ENCODE measurements at places on chromosomes 7 and 10.

DNA sequence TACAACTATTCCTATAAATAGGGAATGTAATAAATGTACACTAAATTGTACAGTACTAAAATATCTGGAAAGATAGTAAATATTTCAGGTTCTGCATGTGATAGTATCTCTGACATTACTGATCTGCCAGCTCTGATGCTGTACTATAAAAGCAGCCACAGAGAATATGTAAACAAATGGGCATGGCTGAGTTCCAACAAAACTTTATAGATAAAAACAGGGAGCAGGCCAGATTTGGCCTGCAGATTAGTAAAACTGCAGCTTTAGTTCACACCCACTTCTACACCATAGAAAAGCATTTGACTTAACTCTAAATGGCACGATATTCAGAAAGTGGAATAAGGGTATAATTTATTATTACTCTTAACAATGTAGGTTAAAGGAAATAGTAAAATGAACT, 18.8 kb upstream of the TLL2 start:
- DNase-seq: no peak

GRCh38 chr10:21002091-21002878, 105.2 kb upstream of the NEBL start:
- DNase-seq: no peak

DNA sequence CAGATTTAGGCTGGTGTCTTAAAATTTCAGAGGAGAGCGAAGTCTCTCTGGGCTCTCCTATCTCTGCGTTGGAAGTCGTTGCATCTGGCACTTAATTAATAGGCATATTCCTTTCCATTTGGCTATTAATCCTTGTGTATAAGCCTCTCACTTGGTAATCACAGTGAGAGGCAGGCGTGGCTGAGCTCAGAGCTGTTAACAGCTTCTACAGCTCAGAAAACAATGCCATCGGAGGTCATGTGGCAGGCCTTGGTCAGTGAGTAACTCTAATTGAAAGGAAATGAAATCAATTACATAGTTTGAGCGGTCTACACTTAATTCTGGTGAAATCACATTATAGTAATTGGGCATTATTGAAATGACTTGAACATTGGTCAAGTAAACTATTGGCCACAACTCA, 135.1 kb downstream of the DPY19L1 start:
- no peak for DNase-seq

DNA sequence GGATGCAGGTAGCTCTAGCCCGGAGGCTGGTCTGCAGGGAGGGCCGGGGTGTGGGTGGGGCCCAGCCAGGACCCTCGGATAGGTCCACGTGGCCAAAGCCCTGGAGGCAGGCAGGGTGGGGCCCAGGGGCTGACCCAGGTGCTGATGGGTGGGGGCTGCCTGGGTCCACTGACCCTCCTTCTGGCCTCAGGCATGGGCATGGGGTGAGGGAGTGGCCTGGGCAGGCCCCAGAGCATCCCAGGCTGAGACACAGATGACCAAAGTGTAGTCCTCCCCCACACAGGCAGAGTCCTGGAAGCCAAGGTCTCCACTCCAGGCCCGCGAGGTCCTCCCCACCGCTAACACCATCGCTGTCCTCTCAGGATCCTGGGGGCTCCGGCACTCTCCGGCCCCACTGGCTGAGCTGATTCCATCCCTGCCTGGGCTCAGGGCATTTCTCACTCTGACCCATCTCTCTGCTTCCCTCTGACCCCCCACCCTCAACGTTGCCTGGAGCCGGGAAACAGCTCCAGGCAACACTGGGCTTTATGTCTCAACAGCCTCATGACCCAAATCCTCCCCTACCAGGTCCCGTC, 20.7 kb upstream of the PPP2R2D start:
- DNase-seq: no peak

DNA sequence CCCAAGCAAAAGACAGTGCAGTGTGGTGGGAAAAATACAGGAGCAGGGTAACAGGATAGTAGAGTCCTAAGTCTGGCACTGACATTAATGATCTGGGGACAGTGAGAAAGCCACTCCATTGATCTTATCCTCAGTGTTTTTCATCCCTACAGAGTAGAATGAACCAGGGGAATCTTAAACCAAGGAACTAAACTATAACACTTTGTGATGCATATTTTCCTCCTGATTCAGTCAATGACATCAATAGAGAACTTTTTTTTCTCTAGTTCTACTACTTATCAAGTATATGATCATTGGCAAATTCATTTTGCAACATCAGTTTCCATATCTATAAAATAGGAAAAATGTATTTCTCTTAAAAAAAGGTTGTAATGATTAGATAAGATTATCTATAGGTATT, 151.1 kb downstream of the TMEM26 start:
- DNase-seq: no peak

DNA sequence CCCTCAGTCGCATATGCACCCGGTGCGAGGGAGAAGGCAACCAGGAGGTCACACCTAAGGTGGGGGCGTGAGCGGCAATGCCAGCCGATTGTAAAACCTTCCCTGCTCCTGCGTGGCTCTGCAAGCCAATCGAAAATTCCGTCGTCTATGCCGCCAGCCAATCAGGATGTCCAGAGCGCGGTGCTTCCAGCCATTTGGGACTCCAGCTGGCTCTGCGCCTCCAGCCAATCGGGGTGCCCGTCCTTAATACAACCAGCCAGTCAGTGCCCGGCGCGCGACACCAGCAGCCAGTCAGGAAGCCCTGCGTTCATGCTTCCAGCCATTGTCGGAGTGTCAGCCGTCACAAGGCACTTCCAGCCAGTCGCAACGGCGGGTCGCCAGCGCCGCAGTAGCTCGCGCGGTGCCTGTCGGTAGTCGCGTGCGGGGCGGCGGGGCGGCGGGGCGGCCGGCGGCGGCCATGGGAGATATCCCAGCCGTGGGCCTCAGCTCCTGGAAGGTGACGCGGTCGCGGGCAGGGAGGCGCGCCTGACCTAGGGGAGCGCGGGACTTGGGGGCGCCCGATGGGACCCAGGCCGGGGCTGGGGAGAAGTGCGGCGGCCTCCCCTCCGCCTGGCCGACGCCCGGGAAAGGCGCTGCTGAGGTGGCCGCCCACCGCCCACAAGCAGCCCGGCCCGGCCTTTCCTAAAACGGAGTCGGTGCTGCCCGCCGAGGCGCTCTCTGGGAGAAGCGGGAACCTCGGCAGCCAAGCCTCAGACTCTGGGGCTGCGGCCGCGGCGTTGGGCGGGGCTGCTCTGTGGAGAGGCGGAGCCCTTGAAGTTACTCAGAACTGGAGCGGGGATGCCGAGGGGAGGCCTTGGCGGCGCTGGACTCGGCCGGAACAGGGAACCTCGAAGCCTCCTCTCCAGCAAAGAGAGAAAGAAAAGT, at the start of gene AKR1E2:
Gene AKR1E2, plus strand, starts transcription at position 340 of the 924 bp plus-strand sequence. Its CDS starts 118 bp downstream, at position 458.
- peak; percentile 60 for DNase-seq

- DNase-seq: no peak
Measured at GRCh38 chr10:131788386-131788785, 112.4 kb upstream of the PPP2R2D start.

DNA sequence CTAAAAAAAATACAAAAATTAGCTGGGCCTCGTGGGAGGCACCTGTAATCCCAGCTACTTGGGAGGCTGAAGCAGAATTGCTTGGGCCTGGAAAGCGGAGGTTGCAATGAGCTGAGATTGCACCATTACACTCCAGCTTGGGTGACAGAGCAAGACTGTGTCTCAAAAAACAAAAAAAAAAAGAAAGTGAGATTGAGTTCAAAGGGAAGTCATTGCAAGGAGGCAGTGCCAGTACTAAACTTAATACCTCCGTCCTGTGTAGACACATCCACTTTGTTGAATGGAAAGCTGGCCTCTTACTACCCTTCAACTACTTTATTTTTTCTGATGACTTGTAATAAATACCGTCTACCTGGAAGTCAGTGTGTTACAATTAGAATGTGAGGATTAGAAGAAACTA, 31.0 kb downstream of the AHCYL2 start:
- no peak for DNase-seq

DNA sequence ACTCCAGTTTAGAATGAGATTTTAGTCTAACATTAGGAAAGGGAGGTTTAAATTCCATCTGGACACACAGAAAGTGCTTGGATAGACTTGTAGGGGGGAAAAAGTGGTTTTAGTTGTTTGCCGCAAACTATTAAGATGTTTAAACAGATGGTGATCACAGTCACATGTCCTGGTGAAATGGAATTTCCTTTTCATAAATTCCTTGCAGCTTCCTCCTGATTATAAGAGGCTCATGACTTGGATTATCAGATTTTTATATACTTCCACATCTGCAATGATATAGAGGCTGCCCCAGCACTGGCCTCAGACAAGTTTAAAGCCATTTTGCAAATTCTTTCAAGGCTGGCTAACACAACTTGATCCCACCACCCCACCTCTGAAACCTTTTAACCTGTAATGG, 106.4 kb upstream of the ARMC3 start:
- no peak for DNase-seq

DNA sequence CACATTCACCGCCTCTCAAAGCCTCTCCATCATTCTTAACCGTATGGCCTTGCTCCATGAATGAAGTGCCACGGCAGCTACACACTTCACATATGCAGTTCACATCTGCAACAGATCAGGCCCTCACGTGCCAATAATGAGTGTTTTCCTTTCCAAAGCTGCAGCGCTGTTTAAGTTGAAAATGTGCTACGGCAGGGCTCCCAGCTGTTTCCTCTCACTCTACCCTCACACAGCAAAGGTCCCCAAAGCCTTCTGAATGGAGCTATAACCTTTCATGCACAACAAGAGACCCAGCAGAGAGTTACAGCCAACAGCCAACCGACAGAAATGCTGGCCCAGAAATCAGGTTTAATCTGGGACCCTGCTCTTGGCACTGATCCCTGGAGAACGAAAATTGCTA, 236.1 kb downstream of the ELMO1 start:
- no peak for DNase-seq

GRCh38 chr10:79005126-79005810, 63.5 kb upstream of the ZMIZ1 start:
- no peak for DNase-seq

- DNase-seq: no peak
Measured at GRCh38 chr10:20624642-20625041, 272.5 kb downstream of the NEBL start.

GRCh38 chr10:3734111-3734510, 50.9 kb downstream of the KLF6 start:
- no peak for DNase-seq

DNA sequence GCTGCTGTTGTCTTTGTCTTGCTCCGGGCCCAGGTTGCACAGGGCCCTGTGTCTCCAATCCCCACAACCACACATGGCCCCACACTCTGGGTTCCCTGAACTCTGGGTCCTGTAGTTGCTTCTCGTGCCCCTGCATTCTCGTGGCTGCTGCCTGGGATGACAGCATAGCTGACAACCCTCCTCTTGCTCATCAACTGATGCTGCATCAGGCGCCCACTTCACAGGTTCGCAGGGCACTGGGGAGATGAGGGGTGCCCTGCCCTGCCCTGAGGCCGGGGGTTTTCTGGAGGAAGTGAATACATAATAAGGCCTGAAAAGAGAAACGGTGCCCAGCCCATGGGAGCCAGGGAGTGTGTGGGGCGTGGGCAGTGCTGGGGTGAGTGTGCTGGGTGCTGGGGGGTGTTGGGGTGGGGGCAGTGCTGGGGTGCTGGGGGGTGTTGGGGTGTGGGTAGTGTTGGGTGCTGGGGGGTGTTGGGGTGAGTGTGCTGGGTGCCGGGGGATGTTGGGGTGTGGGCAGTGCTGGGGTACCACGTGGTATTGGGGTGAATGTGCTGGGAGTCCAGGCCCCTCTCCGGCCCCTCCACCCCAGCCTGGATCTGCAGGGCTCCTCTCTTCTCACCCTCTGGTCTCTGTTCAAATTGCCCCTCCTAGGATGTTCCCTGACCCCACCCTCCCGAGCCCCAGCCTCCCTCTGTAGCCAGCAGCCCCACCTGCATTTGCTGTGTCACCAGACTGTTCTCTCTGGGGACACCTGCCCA, 2.0 kb upstream of the MTG1 start:
- DNase-seq: no peak

GRCh38 chr7:24290004-24290641, 6.1 kb downstream of the NPY start:
- DNase-seq: peak; percentile 47

- DNase-seq: no peak
Measured at GRCh38 chr7:134714470-134715205, 64.8 kb upstream of the CALD1 start.

GRCh38 chr10:118241229-118242137, 100.6 kb downstream of the FAM204A start:
- peak; percentile 71 for DNase-seq

GRCh38 chr7:114085313-114085591, 166.4 kb upstream of the PPP1R3A start:
- DNase-seq: no peak

DNA sequence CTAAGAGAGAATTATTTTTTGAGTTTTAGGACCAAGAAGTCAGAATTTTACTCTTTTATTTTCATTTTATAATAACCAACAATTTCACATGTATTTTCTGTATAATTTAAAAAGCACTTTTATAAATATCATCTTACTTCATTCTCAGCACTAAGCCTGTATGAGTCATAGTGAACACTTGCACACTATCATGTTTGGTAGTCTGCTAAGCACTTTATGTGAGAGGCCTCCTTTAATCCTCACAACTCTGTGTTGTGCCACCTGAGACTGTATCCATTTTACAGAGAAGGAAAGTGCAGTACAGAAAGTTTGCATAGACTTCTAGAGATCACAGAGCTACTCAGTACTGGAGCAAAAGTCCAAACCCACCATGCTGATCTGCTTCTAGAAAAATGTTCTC, 939.6 kb downstream of the NRG3 start:
- DNase-seq: no peak

- no peak for DNase-seq
Measured at GRCh38 chr7:2647594-2648172, 15.9 kb downstream of the TTYH3 start.

- no peak for DNase-seq
Measured at GRCh38 chr10:71392791-71393781, 3.6 kb upstream of the CDH23 start.

- no peak for DNase-seq
Measured at GRCh38 chr7:143229054-143229790, 7.4 kb downstream of the TAS2R40 start.

- DNase-seq: no peak
Measured at GRCh38 chr7:50352282-50352681, 47.8 kb downstream of the IKZF1 start.

- no peak for DNase-seq
Measured at GRCh38 chr7:91345449-91345848, 81.2 kb downstream of the FZD1 start.

- no peak for DNase-seq
Measured at GRCh38 chr7:150400788-150401423, 21.8 kb downstream of the ZNF775 start.

- DNase-seq: no peak
Measured at GRCh38 chr7:155203882-155204691, 93.6 kb upstream of the INSIG1 start.

DNA sequence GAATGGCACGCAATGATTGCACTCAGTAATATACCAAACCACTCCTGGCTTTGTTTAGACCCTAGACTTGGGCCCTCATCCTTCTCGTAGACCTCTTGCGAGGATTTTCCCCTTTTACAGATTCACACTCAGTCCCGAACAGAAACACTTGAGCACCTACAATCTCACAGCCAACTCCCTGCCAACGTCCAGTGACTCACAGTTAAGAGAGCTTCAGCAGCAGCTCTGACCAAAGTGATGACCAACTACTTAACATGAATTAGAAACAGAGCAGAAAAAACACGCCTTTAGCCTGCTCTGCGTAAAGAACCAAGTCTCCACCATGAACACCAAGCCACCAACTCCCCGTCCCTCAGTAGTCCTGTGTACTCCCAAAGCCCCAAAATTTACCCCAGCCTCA, 2.2 kb downstream of the DNAJC30 start:
- no peak for DNase-seq

GRCh38 chr7:116708861-116709260, 36.9 kb downstream of the MET start:
- no peak for DNase-seq

GRCh38 chr7:69567800-69568199, 30.5 kb upstream of the AUTS2 start:
- no peak for DNase-seq

- no peak for DNase-seq
Measured at GRCh38 chr7:6482743-6483119, 35.0 kb upstream of the DAGLB start.

All from stimulated activated CD4-positive, alpha-beta T cell treated with anti-CD3 and anti-CD28 coated beads, Interleukin-12 subunit alpha, Interleukin-12 subunit beta, amount 100 ng/mL, for 48 hours (primary cell).